ENCODE measurements at places on chromosomes 7 and 10.

- DNase-seq: no peak
These were observed 639 bp upstream of the TFAM start for GRCh38 chr10:58384544-58384998.

DNA sequence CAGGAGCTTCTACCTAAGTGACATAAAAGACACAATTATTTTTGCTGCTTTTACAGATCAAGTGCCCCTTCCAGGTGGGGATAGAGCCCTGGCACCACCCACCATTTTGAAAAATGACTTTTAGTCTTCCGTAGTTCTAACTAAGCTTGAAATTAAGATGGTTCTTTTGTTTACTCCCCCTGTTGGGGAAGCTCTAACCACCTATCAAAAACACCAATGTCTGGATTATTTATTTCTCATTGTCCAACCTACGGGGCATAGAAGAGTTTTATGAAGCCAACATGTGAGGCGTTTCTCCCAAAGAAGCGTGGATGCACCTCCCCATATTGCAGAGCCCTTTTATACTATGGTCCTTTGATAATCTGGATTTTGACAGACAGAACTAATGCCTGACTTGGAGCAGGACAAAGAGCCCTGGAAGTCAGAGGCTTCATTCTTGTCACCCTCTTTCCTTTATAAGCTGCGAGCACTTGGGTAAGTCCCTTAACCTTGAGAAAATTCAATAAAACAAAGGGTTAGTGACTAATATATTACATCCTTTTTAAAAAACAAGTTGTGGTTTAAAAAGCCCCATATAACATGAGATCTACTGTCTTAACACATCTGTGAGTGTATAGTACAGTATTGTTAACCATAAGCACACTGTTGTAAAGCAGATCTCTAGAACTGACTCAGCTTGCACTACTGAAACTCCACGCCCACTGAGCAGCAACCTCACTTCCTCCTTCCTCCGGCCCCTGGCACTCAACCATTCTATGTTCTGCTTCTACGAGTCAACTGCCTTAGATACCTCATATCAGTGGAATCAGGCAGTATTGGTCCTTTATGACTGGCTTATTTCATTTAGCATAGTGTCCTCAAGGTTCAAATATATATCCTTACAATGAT is 67.5 kb downstream of the ATXN7L1 start:
- DNase-seq: no peak

- DNase-seq: no peak
These were observed 184.0 kb upstream of the INHBA start for GRCh38 chr7:41886901-41887311.

GRCh38 chr7:31488562-31489203 is 25.2 kb upstream of the ITPRID1 start:
- DNase-seq: no peak

DNA sequence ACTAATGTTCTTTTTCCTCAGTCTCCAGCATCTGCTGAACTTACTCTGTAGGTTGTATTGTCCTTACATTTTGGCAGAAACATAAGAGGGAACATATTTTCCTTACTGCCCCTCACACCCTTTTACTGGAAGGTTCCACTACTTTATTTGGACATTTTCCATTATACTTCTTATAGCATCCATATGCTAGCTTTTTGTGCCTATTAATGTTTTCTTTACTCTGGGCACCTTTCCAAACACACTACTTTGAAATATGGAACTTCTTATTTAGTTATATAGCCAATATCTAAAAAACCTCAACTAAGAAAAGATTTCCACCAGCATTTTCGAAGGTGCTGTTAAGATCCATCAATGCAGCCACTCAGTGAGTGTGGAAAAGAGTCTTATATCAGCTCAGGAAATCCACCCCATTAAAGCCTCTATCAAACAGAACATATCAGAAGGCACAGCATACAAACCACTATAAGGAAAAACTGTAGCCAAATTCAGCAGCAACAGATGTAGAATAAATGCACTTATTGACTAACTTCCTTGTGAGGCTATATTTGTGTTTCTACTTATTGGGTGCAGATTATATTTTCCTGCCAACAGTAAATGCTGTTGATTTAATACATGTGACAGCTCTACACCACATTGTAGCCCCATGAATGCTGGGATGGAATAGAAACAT is 272.5 kb upstream of the SEMA3E start:
- no peak for DNase-seq

GRCh38 chr7:136326045-136326609 is 349.0 kb upstream of the MTPN start:
- no peak for DNase-seq

DNA sequence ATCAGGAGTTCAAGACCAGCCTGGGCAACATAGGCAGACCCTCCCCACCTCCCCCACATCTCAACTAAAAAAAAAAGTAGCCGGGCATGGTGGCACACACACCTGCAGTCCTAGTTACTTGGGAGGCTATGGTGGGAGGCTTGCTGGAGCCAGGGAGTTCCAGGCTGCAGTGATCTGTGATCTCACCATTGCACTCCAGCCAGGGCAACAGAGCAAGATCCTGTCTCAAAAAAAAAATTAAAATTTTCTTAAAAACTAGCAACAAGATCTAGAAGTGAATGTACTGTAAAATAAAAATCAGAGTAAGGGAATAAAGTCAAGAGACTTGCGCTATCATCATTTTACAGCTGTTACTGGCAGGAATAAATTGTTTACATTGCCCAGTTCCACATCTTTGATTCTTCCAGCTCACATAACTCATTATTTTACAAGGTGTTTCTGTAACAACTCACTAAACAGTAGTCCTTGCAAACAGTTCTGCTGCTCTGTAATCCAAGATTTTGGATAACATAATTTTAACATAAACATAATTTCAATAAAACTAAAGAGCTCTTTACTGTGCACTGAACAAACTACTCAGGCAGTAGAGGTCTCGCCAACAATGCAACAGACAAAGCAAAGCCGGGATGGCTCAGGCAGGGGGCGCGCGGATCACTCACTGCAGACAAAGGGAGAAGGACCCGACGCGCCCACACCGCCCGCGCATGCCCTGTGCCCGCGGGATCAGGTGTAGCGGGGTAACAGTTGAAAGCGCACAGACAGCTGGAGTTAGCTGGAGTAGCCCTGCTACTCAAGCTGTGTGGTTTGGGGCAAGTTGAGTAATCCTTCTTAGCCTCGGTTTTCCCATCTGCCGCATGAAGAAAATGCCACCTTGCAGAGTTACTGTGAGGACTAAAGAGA is 73.3 kb upstream of the NFE2L3 start:
- DNase-seq: peak; percentile 86

DNA sequence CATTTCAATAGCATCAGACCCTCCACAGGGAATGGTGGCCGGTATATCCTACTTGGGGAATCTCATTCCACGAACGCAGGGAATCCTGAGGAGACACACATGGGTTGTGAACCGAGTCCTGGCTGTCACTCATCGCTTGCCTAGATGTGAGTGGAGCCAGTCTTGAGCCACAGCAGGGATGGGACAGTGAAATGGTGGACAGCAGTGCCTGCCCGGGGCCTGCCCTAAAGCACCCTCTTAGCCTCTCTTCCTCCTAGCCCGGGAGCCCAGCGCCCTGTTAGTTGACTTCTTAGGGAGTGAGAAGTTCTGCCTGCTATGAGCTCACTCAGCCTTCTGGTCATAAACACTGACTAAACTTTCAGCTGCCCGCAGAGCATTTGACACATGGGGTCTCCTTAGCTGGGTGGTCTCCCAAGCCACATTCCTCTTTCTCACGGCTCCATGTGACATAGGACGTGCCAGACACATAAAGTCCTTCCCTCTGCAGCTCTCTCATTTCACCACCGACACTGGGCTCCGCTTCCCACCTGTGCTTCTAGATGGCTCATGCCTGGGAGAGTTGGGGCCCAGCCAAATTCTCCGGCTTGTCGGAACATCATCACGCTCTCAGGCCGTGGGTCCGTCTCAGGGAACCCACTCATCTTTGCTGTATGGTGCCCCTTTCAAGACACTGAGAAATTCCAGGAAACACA is 60.9 kb downstream of the TCERG1L start:
- DNase-seq: no peak

GRCh38 chr10:82759050-82759449 is 884.1 kb downstream of the NRG3 start:
- DNase-seq: no peak

- no peak for DNase-seq
These were observed 179.7 kb downstream of the FAM107B start for GRCh38 chr10:14594878-14595525.

- DNase-seq: no peak
These were observed 1199.9 kb downstream of the GATA3 start for GRCh38 chr10:9254353-9254752.

- no peak for DNase-seq
These were observed 190.0 kb upstream of the MGMT start for GRCh38 chr10:129277084-129277483.

- no peak for DNase-seq
These were observed 69.3 kb downstream of the MYOF start for GRCh38 chr10:93412801-93413200.

DNA sequence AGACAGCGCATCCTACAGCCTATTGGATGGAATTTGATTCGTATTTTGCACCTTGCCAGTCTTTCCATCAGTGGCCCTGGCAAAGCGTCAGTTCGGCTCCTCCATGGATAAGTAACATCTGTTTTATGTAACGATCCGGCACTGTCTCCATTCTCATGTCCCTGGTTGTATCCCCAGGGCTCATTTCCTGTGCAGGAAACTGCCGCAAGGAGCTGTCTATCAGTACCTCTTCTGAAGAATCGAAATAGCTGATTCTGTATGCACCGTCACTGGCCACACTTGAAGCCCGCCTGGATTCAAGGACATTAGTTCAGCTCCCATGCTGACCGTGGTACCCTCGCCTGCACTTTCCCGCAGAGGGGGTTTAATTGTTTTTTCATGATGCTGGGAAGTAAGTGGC is 53.1 kb upstream of the NPS start:
- DNase-seq: no peak

DNA sequence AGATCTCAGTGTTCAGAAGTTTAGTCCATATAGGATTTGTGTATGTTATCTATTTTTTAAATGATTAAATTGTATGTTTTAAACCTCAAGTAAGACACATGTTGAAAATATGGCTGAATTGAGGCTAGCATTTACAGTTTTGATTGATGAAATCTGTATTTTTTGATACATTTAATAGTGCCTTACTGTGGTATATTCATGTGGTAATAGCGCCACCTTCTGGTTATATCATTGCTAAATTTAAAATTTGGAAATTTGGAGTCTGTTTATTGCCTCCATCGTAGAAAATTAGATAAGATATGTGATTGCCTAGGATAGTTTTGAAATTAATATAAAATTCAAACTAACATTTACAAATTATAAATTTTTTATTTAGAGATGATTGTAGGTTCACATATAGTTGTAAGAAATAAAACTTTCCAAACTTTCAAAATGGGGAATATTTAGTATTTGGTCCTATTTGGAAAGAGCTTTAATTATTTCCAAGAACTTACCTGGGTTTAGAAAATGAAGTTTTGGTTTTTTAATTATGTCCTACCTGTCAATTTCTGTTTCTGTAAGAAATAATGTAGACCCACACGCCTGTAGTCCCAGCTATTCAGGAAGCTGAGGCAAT is 19.1 kb upstream of the ARMS2 start:
- peak; percentile 9 for DNase-seq

GRCh38 chr7:100157334-100158228 is 942 bp downstream of the TRAPPC14 start:
- no peak for DNase-seq

GRCh38 chr10:119620241-119621077 is 23.7 kb upstream of the TIAL1 start:
- no peak for DNase-seq

GRCh38 chr10:75407713-75408508 is 6.3 kb upstream of the ZNF503 start:
- DNase-seq: no peak

- no peak for DNase-seq
These were observed 68.9 kb downstream of the PLCE1 start for GRCh38 chr10:94062611-94063010.

DNA sequence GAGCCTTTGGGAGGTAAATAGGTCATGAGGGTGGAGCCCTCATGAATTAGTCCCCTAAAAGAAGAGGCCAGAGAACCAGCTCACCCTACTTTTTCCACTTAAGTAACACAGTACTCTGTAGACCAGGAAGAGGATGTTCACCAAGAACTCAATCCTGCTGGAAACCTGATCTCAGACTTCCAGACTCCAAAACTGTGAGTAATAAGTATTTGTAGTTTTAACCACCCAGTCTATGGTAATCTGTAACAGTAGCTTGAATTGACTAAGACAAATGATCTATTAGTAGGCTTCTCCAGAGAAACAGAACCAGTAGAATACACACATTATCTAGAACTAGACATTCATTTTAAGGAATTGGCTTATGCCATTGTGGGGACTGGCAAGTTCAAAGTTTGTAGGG is 51.5 kb downstream of the ANKMY2 start:
- no peak for DNase-seq

GRCh38 chr7:620885-621284 is 101.2 kb upstream of the PDGFA start:
- no peak for DNase-seq

- DNase-seq: no peak
These were observed 105.7 kb upstream of the SEC61G start for GRCh38 chr7:54864663-54865062.

GRCh38 chr10:73340121-73340520 is 18.5 kb downstream of the CFAP70 start:
- no peak for DNase-seq

- no peak for DNase-seq
These were observed 69.0 kb downstream of the TACC2 start for GRCh38 chr10:122057841-122058413.

DNA sequence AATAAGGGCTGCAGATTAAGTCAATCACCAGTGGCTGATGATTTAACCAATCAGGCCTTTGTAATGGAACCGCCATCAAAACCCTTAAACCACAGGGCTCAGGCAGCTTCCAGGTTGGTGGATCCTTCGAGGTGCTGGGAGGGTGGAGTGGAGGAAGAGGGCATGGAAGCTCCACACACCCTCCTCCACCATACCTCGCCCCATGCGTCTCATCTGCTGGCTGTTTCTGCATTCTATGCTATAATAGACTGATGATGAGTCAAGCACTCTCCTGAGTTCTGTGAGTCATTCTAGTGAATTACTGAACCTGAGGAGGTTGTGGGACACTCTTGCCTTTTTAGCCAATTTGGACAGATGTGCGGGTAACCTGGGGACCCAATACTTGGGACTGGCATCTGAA is 43.9 kb downstream of the CHST15 start:
- no peak for DNase-seq

- DNase-seq: no peak
These were observed 238.2 kb downstream of the BUB3 start for GRCh38 chr10:123392182-123392963.

DNA sequence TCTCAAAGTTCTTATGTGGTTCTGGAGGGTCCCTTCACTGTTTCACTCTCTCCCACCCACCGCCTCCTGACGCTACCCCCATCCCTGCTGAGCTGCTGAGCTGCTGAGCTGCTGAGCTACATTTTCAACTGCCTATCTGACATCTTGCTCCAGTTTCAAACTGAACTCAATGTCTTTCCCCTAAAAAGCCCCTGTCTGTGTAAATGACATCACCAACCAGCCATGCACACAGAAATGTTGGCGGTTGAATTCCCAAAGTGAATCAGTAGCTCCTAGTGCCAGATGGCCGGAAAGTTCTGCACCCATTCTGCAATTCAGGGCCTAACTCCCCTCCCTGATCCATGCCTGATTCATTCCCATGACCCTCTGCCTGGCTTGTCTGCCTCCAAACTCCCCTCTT is 71.2 kb downstream of the WNT2 start:
- no peak for DNase-seq
